ENCODE measurements at places on chromosomes 4 and X. TPM values are rescaled to one million over a fixed set of nuclear protein-coding genes. Genes with fewer than 3 reads are reported as not detected.

DNA sequence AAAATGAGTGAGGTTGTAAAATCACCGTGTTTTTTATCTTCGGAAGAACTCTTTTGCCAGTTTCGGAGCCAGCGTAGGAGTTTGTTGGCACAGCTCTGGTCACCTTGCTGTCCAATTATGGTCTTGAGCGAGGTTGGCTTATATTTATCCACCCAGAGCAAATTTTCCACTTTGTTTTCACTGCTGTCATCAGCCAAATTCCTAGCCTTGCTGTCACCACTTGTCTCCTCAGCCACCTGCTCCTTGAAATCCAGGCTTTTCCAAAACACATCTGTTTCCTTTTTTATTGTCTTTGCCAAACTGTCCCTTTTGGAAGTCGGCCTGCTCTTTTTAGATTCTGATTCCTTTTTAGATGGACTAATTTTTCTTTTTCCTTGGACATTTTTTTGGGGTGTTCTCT, 57.6 kb downstream of the RFC1 start:
- H3K27ac ChIP-seq: no peak overlapping the region
- no peak for DNase-seq
- H3K27me3 ChIP-seq: no peaks in the 10 kb centered on the region
- no peak overlapping the region for H3K4me3 ChIP-seq

GRCh38 chr4:38920677-38921076, 53.1 kb downstream of the FAM114A1 start:
- no peak for DNase-seq
- H3K4me3 ChIP-seq: no peak overlapping the region
- H3K4me1 ChIP-seq: no peaks in the 10 kb centered on the region
- no peaks in the 10 kb centered on the region for H3K36me3 ChIP-seq
- no peaks in the 10 kb centered on the region for H3K27me3 ChIP-seq

GRCh38 chrX:69182818-69183380, 17.6 kb upstream of the PJA1 start:
- H3K27ac ChIP-seq: no peak overlapping the region
- H3K27me3 ChIP-seq: no peaks in the 10 kb centered on the region
- H3K36me3 ChIP-seq: no peaks in the 10 kb centered on the region
- DNase-seq: no peak
- no peaks in the 10 kb centered on the region for H3K4me1 ChIP-seq
- H3K4me3 ChIP-seq: no peak overlapping the region

The CT45A9 gene
- not detected for polyA plus RNA-seq

GRCh38 chrX:130253916-130254315, 14.8 kb downstream of the ZNF280C start:
- no peaks in the 10 kb centered on the region for H3K4me1 ChIP-seq
- DNase-seq: no peak
- H3K27ac ChIP-seq: no peak overlapping the region
- H3K27me3 ChIP-seq: no peaks in the 10 kb centered on the region
- H3K36me3 ChIP-seq: no peaks in the 10 kb centered on the region

GRCh38 chr4:108849611-108850168, 86.8 kb upstream of the ETNPPL start:
- no peaks in the 10 kb centered on the region for H3K4me1 ChIP-seq
- H3K27me3 ChIP-seq: no peaks in the 10 kb centered on the region
- no peaks in the 10 kb centered on the region for H3K36me3 ChIP-seq
- no peak overlapping the region for H3K27ac ChIP-seq

DNA sequence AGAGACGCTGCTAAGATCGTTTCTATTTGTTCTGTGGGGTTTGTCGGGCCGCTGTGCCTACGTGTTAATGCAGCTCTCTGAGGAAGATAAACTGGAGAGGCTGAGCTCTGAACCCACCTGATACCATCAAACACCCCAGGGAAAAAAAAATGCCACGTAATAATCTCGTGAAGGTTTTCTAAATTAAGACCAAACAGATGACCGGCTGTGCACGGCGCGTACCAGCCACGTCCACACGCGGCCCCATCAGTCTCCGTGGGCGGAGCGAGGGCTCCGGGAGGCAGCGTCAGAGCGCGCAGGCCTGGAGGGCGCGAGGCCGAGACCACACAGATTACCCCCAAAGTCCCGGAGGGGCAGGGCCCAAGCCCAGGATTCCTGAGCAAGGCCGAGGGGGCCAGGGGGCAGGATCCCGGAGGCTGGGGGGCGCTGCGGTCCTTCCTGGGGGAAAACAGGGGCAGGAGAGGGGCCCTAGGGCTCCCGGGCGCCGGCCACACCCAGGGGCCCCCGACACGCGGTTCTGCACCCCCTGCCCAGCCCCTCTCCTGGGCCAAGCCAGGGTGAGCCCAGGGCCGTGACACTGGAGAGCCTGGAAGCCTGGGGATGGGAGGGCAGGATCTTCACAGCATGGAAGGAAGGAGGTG, 91.9 kb downstream of the FAM53A start:
- no peaks in the 10 kb centered on the region for H3K27me3 ChIP-seq
- H3K27ac ChIP-seq: no peak overlapping the region
- DNase-seq: no peak
- H3K4me1 ChIP-seq: no peaks in the 10 kb centered on the region

DNA sequence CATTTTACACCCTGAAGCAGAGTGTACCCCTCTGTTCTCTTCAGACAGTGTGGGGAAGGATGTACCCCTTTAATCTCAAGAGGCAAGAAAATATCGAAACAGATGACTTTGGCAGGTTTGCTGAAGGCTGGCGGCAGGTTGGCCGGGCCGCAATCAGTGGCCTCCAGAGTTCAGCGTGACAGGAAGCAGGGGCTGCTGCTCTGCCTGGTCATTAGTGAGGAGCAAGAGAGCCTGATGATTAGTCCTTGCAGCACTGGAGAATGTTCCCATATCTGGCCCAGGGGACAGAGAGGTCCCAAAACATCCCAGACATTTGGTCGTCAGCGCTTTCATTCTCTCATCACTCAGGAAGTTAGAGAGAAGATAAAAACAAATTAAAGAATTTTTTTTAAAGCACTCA, 352.8 kb downstream of the SPRY1 start:
- no peak overlapping the region for H3K4me3 ChIP-seq
- no peaks in the 10 kb centered on the region for H3K4me1 ChIP-seq
- no peaks in the 10 kb centered on the region for H3K27me3 ChIP-seq

The RBM47 gene
- polyA plus RNA-seq: 12.3 TPM

- no peaks in the 10 kb centered on the region for H3K4me1 ChIP-seq
- no peak for DNase-seq
- H3K27ac ChIP-seq: no peak overlapping the region
- no peaks in the 10 kb centered on the region for H3K27me3 ChIP-seq
- no peak overlapping the region for H3K4me3 ChIP-seq
These were observed 39.1 kb downstream of the LAMP2 start for GRCh38 chrX:120429776-120430540.

GRCh38 chrX:154735695-154736393, 15.0 kb downstream of the GAB3 start:
- H3K4me3 ChIP-seq: no peak overlapping the region
- H3K4me1 ChIP-seq: no peaks in the 10 kb centered on the region
- H3K27me3 ChIP-seq: no peaks in the 10 kb centered on the region

DNA sequence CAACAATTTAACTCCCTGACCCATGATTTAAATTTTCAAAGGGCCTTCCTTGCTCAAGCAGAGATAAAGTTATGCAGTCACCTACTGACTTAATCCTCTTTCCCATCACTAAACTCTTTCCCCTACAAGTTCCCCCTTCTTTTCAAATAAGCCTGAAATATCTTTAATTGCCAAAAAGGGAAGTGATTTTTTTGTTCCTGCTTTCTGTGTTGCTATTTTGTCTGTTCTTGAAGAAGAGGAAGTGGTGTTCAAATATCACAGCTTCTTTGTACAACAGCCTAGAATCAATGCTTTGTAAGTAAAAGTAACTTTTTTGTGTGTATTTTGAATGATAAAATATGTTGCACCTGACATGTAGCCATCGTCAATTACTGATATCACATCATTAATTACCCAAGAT, 595.9 kb downstream of the CENPC start:
- H3K4me1 ChIP-seq: no peaks in the 10 kb centered on the region
- H3K36me3 ChIP-seq: no peaks in the 10 kb centered on the region
- H3K27me3 ChIP-seq: no peaks in the 10 kb centered on the region
- no peak overlapping the region for H3K27ac ChIP-seq

The SSX3 gene
- polyA plus RNA-seq: not detected

The MGST2 gene
- 52.8 TPM for polyA plus RNA-seq

DNA sequence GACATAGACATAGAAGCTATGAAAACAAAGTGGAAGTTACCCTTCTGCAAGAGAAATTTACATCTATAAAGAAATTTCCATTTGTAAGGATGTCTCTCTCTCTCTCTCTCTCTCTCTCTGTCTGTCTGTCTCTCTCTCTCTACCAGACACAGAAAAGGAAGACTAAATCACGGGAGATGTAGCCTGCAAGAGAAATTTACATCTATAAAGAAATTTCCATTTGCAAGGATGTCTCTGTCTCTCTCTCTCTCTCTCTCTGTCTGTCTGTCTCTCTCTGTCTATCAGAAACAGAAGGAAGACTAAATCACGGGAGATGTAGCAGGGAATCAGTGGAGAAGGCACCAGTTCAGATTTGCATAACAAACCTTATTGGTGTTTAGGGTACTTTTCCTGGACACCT, 65.6 kb upstream of the CTSO start:
- no peak for DNase-seq
- H3K4me1 ChIP-seq: no peaks in the 10 kb centered on the region
- H3K27me3 ChIP-seq: no peaks in the 10 kb centered on the region

DNA sequence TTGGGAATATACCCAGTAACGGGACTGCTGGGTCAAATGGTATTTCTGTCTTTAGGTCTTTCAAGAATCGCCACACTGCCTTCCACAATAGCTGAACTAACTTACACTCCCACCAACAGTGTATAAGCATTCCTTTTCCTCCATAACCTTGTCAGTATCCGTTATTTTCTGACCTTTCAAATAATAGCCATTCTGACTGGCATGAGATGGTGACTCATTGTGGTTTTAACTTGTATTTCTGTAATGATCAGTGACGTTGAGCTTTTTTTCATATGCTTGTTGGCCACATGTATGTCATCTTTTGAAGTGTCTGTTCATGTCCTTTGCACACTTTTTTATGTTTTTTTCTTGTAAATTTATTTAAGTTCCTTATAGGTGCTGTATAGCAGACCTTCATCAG, 81.2 kb downstream of the ADAM29 start:
- H3K4me3 ChIP-seq: no peak overlapping the region
- no peak for DNase-seq
- H3K27ac ChIP-seq: no peak overlapping the region
- no peaks in the 10 kb centered on the region for H3K27me3 ChIP-seq
- H3K36me3 ChIP-seq: no peaks in the 10 kb centered on the region

DNA sequence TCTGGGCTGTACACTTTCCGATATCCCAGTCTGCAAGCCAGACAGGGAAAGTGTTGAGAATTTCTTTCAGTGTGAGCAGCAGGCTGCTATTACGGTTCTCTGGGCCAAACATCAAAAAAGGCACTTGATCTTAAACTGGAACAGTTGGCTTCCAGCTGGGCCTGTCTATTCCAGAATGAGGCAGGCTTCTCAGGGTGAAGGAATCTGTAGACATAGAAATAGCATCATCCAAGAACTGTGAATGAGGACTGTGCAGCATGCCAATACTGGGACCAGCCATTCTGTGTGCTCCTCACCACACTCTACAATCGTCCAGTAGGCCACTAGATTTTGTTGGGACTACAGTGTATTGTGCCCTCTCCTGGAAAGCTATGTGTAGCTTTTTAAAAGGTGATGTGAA, 31.1 kb downstream of the ART3 start:
- H3K36me3 ChIP-seq: no peaks in the 10 kb centered on the region
- DNase-seq: no peak
- no peak overlapping the region for H3K27ac ChIP-seq
- no peaks in the 10 kb centered on the region for H3K27me3 ChIP-seq
- H3K4me3 ChIP-seq: no peak overlapping the region

DNA sequence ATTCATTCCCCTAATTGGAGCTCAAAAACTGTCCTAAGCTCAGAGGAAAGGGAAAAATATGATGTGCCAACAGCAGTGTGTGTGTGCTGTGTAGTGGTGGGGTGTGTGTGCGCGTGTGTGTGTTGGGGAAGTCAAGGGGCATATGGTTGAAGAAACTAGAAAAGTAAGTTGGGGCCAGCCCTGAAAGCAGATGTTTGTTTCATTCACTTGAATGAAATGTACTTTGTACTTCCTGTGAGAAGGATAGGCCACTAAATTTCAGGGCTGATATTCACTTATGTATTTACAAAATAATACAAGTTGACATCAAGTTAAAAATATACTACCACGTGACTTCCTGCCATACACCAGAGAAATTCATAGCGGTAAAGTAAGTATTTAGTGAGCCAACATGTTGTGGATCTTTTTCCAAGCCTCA, 151.3 kb upstream of the JADE1 start:
- H3K27ac ChIP-seq: no peak overlapping the region
- DNase-seq: no peak
- H3K4me1 ChIP-seq: peaks cover 14% of the 10 kb centered on the region
- H3K36me3 ChIP-seq: no peaks in the 10 kb centered on the region
- no peaks in the 10 kb centered on the region for H3K27me3 ChIP-seq
- no peak overlapping the region for H3K4me3 ChIP-seq

GRCh38 chrX:40524423-40524822, 56.3 kb upstream of the ATP6AP2 start:
- H3K27me3 ChIP-seq: no peaks in the 10 kb centered on the region
- no peaks in the 10 kb centered on the region for H3K36me3 ChIP-seq
- DNase-seq: no peak
- no peak overlapping the region for H3K4me3 ChIP-seq
- H3K27ac ChIP-seq: no peak overlapping the region
- H3K4me1 ChIP-seq: no peaks in the 10 kb centered on the region

DNA sequence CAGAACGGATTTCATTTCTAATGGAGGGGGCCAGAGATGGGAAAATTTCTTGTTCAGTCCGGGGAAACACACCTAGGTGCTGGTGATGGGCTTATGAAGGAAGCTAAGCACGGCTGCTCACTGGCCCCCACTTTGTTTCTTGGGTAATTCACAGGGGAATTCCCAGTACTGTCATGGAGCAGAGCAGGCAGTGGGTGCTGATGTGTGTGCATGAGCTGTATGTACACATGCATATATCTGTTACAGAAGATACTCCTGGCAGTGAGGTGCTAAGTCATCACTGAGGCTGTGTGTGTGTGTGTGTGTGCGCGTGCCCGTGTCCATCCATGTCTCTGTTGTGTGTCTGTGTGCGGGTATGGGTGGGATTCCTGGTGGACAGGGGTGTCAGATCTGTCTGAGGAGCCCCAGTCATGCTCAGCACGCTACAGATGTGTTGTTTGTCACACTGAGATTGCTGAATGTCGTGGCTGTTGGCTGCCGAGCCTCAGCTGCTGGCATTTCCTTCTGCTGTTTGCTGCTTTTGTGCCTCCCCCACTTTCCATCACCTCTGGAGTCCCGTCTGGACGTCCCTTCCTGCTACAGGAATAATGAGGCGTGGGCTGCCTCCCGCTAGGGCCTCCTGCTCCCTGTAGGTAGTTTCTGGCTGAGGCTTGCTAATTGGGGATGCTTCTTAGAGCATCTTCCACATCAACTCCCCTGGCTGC, 53.3 kb downstream of the JADE1 start:
- DNase-seq: no peak
- peaks cover 5% of the 10 kb centered on the region for H3K4me1 ChIP-seq
- H3K27ac ChIP-seq: no peak overlapping the region
- no peaks in the 10 kb centered on the region for H3K27me3 ChIP-seq
- H3K4me3 ChIP-seq: no peak overlapping the region
- H3K36me3 ChIP-seq: peaks cover 52% of the 10 kb centered on the region

The HTN3 gene
- not detected for polyA plus RNA-seq

- H3K4me1 ChIP-seq: no peaks in the 10 kb centered on the region
- DNase-seq: no peak
- H3K36me3 ChIP-seq: no peaks in the 10 kb centered on the region
- no peak overlapping the region for H3K27ac ChIP-seq
These were observed 2542.7 kb downstream of the PCDH7 start for GRCh38 chr4:33262824-33263223.

The NUP54 gene
- polyA plus RNA-seq: 21.7 TPM

GRCh38 chrX:111515298-111515697, 3.9 kb downstream of the SERTM2 start:
- no peak overlapping the region for H3K4me3 ChIP-seq
- no peaks in the 10 kb centered on the region for H3K36me3 ChIP-seq
- no peaks in the 10 kb centered on the region for H3K4me1 ChIP-seq
- H3K27me3 ChIP-seq: no peaks in the 10 kb centered on the region
- H3K27ac ChIP-seq: no peak overlapping the region

Data from pancreas (tissue), 10 donors.